ENCODE measurements at places on chromosomes 16 and 17.

DNA sequence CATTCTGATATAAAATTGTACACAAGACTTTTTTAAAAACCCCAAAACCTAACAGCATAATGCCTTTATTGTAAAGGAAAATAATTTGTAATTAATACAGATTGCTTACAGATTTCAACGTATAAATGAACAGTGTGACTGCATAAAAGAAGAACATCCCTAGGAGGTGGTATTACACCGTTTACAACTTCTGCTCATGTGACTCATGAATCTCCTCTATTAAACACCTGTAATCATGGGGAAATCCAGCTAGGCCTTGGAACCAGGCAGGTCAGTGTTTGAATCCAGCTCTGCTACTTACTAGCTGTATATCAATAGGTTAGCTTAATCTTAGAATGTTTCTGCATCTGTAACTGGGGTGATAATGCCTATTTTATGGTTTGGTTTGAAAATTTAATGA, 15.2 kb downstream of the RABEP1 start:
- DNase-seq: no peak

- DNase-seq: no peak
These were observed 321.3 kb downstream of the SEC14L1 start for GRCh38 chr17:77462090-77462489.

DNA sequence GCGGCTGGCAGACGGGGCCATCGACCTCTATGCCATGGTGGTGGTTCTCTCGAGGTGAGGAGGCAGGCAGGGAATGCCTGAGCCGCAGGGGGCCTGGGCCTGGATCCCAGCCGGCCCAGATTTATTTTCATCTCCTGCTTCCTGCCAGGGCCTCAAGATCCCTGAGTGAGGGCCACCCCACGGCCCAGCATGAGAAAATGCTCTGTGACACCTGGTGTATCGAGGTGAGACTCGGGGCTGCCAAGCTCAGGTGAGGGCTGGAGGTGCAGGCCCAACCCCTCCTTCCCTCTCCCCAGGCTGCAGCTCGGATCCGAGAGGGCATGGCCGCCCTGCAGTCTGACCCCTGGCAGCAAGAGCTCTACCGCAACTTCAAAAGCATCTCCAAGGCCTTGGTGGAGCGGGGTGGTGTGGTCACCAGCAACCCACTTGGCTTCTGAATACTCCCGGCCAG, 4.9 kb downstream of the ACADVL start:
- DNase-seq: no peak

GRCh38 chr17:43547189-43547550, 1.0 kb upstream of the ETV4 start:
- DNase-seq: no peak

DNA sequence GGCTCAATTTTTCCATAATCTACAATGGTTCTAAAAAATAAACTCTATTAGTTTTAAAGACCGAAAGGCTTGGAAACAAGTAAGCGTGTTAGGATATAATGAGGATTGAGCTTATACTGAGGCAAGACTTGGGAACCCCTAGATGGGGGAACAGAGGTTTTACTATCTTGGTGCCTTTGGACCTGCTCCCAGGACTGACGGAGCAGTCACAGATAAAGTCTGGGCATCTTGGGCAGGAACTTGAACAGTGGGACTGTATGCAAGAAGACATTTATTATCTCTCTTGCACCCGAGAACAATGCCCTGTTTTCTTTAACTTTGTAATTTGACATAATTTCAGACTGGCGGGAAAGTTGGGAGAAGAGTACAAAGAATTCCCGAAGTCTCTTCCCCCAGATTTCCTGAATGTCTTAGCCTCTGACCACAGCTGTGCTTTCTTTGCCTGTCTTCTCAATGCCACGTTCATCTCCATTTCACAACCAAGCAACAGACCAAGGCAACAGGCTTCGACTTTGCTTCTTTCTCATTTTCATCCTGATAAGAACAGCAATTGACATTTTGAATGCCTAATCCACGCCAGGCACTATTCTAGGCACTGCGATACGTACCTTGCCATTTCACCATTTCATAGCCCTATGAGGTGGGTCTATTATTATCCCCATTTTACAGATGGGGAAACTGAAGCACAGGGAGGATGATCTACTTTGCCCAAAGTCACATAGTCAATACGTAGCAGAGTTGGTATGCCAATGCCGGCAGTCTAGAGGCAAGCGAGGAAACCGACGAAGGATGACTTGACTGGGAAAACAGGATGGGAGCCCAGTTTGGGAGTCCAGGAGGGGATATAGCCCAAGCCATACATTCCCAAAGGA, 3.0 kb upstream of the IL4R start:
- DNase-seq: no peak

Measured in stimulated activated CD4-positive, alpha-beta T cell treated with anti-CD3 and anti-CD28 coated beads, Interleukin-1b, Interleukin-23, amount 100 ng/mL, for 1 hour (primary cell).